ENCODE measurements at places on chromosomes 6 and 20.

GRCh38 chr6:168216117-168216516 lies 103.5 kb downstream of the DACT2 start:
- no peak for DNase-seq

GRCh38 chr6:12296255-12296573 lies 6.1 kb downstream of the EDN1 start:
- no peak for DNase-seq

GRCh38 chr6:28274888-28275287 lies 6.5 kb upstream of the PGBD1 start:
- no peak for DNase-seq

DNA sequence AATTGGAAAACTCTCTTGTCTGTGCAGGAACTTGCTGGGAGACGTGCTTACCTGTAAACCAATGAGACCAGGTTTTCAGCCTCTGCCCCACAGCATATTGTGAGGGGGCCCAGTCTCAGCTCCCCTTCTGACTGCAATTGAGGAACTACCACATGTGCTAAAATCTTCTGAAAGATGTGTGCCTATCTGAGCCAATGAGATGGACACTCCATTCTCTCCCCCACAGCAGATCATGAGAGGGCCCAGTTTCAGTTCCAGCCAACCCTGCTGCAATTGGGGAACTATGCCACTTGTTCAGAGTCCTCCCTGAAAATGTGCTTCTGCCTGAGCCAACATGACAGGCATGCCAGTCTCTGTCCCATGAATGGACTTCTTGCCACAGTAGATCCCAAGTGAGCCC lies 20.9 kb upstream of the PI3 start:
- no peak for DNase-seq

GRCh38 chr6:149904661-149905370 lies 6.9 kb upstream of the RAET1E start:
- DNase-seq: no peak

DNA sequence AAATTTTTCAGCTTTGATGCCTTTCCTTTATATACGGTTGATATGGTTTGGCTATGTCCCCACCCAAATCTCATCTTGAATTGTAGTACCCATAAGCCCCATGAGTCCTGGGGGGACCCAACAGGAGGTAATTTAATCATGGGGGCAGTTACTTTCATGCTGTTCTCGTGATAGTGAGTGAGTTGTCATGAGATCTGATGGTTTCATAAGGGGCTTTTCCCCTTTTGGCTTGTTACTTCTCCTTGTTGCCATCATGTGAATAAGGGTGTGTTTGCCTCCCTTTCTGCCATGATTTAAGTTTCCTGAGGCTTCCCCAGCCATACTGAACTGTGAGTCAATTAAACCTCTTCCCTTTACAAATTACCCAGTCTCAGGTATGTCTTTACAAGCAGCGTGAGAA lies 66.8 kb downstream of the ARHGAP18 start:
- DNase-seq: no peak

DNA sequence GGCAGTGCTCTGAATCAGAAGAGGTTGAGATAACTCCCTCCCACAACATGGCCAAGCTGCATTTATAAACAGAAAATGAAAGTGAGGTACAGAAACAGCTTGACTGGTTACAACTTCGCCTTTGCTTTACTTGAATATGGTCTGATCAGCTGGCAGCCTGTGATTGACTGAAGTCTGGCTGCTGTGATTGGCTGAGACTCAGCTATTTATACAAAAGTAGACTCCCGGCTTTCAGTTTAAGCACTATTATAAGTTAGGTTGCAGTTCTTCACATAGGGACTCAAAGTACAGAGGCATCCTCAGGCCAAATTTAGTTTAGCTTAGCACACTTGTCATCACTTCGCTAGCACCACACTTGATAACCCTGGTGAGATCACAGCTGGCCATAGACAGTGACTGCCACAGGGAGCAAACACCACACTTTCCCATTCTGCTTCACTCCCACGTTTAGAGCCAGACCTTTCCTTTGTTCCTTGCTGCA lies 362.6 kb downstream of the EPM2A start:
- DNase-seq: peak; percentile 40

DNA sequence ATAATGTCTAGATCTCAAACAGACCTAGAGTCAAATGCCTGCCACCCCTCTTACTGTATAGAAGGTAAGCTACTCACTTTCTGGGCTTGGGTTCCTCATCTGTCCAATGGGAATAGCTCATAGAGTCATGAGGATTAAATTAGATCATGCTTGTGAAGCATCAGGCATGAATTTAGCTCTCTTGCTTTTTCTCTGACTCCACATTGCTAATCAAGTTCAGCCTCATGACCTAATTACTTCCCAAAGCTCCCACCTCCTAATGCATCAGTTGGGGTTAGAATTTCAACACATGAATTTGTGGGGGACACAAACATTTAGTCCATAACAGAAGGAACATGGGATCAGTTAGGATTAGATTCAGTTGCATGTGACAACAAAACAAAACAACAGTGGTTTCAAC lies 4.6 kb upstream of the DDX27 start:
- DNase-seq: no peak

GRCh38 chr6:22271081-22271480 lies 25.8 kb downstream of the PRL start:
- no peak for DNase-seq

DNA sequence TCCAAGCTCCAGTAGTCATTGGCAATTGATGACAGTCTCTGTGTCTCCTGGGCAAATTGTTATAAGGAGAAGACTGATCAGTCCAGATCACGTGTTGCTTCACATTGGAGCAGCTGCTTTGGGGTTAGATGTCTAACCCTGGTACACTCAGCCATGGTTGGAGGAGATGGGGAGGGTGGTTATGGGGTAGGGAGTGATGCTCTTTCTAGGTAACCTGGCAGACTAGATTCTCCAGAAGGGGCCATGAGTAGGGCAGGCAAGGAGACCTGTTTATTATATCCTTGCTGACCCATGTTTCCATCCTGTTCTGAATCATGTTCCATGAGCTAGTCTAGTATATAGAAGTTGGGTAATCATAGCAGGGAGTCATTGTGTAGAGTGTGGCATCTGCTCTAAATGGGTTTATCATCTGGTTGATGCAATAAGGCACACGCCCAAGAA lies 50.8 kb upstream of the BACH2 start:
- DNase-seq: no peak

DNA sequence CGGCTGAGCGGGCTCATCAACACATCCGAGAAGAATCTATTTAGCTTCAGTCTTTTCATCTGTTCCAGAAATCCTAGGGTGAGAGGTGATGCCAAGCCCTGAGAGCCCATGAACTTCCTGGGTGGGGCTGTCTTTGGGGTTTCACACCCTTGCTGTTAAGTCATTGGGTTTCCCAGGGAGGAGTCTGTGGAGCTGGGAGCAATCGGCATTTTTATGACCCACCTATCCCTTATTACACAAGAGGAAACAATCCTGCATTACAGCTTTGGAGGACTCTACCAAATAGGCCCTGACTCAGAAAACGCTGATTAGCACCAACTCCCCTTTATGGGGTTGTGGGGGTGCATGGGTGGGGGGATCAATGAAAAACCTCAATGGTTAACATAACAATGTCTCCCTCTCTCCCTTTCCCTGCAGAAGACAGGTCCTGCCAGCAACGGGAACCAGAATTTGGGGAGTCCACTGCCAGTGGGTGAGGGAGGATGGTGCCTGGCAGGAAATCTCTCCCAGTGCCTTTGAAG lies 46.3 kb downstream of the EZR start:
- DNase-seq: no peak

DNA sequence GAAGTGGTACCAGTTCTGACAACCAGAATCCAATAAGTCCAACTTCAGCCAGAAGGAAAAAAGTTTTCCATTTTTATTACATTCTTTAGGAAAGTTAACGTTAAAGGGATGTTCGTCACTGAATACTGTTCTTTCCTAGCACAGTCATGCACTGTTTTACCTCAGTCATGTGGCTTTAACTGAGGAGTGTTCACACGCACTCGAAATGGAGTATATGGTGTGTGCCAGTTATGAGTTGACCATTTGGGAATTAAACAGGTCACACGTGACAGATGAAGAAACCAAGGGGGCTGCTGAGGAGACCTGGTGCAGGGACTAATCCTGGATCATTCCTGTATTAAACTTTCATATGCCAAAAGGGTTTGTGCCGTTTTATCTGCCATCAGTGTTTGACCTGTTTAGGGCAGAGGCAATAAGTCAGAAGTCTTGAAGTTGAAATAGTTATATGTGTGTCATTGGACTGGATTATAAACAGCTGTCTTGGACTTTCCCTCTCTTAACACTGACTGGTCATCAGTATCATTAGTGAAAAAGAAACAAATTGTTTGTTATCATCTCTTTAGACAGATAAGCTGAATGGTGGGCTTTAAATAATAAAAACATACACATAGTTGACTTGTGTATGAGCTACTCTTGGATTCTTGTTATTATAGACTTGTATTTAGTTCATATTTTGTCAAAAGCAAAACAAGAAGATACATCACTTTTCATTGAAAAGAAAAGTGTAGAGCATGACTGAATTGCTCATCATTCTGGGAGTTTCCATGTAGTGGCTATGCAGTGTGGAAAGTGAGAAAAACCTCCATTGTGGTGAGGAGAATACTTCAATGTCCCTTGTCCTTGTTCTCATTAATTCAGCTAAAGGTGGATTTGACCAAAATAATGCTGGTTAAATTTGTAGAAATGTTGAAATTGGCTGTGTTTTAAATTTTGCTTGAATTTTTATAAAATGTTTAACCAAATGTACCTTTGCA lies 123.5 kb upstream of the SAMD5 start:
- DNase-seq: peak; percentile 64

GRCh38 chr6:55445648-55446204 lies 118.5 kb downstream of the GFRAL start:
- DNase-seq: peak; percentile 51

GRCh38 chr6:165200178-165200577 lies 109.2 kb downstream of the C6orf118 start:
- DNase-seq: no peak

- no peak for DNase-seq
Observed at GRCh38 chr20:40636486-40636885, 52.5 kb downstream of the MAFB start.

GRCh38 chr6:36642913-36643817 lies 35.3 kb upstream of the CDKN1A start:
- no peak for DNase-seq

GRCh38 chr20:41178904-41179432 lies 41.6 kb downstream of the PLCG1 start:
- peak; percentile 96 for DNase-seq

DNA sequence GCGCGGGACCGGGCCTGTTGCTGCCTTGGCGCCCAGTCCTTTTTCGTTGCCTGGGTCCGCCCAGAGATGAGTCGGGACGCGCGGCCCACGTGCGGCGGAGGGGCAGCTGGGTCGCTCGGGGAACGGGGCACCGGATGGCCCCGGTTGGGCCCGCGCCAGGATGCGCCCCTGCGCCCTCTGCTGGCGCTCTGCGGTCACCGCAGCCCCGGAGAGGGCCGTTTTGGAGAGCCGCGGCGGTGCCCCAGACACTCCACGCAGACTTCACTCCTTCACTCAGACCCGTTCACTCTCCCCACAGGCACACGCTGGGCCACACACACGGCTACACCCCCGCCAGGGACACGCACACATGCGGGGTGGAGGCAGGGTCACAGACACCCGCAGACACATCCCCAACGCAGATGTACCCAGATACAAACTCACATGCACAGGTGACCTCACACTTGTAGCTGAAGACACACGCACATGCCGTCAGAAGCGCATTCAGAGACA lies 38.8 kb downstream of the SRC start:
- peak; percentile 41 for DNase-seq

DNA sequence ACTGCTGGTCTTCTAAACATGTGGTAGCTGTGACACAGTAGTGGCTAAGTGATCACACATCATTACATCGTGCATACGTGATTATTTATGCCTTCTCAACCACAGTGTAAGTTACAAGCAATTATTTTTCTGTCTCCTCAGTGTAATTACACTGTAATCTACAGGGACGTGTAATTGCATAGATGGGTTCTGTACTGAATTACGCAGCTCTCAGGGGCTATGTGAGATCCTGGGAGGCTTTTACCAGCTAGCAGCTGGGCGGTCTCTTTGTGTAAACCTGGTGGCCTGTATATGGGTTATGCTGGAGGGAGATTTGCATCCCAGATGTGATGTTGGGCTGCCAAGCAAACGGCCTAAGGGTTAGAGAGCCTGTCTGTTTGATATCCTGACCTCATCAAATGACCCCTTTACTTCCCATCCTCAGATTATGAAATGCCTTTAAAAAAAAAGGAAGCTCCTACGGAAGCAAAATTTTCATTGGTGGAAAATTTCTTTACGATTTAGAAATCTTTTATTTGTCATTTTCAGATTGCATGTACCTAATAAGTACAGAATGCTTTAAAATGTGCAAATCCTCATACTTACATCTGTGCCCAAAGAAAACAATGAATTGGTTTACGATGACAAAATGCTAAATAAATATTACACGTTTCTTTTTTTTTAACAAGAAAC lies 402.8 kb upstream of the JAG1 start:
- DNase-seq: no peak

DNA sequence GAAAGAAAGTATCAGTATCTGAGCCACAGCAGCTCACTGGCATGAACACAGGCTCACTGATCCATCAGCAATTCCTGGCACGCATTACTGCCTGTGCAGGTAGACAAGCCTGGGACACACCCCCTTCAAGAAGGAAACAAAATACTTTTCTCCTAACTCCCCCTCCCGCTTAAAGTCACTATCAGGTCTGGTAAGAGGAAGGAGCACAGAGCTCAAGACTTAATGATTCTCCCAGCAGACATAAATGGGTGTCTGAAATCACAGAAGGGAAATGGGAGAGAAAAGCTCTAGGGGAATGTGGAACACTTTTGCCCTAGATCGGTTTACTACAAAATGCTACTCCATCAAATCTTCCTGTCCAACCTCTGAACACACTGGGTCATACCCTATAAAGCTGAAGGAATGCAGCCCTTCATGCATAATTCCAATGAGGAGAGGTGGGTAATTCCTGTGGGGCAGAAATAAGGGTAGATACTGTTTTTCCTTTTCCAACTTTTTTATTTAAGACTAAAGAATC lies at the start of gene ADGRF1:
Gene ADGRF1, minus strand, starts transcription at position 58 of the 517 bp plus-strand sequence. CDS start 13,271 bp downstream, outside the sequence.
- no peak for DNase-seq

GRCh38 chr6:161414707-161415106 lies 140.8 kb upstream of the AGPAT4 start:
- DNase-seq: no peak

DNA sequence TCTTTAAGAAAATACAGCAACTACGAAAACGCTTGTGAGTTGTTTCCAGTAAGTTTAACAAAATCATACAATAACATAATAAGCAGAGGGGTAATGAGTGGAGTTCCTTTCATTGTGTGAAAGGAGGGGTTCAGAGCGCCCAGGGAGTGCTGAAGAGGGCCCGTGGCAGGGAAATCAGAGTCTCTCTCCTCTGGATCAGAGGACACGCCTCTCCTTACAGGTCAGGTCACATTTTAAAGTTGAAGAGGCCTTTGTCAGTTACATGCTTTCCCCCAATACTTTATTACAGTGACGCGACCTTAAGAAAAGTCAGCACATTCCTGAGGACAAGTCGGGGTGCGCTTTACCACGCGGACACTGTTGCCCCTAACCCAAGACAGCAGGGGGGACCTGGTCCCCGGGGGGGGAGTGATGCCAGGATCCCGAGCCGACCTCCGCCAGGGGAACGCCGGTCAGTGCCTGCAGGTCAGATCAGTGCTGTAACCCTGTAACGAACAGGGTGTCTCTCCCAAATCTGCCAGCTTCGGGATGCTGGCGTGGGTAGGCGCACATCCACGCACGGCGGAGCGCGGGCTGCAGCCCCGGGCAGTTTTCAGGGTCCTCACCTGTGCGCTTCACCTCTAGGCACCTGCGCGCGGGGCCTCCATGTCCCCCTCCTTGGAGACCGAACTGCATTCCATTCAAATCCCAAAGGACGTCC lies 848 bp downstream of the DACT2 start:
- DNase-seq: no peak

- DNase-seq: no peak
Observed at GRCh38 chr20:51583499-51583898, 41.0 kb upstream of the NFATC2 start.

GRCh38 chr20:35499271-35499670 lies 30.2 kb downstream of the C20orf173 start:
- no peak for DNase-seq
